ENCODE measurements at places on chromosomes 1 and 21. TPM values are rescaled to one million over a fixed set of nuclear protein-coding genes. Genes with fewer than 3 reads are reported as not detected.

The SELL gene
- 1,603 TPM for polyA plus RNA-seq

The USP48 gene
- 42.4 TPM for polyA plus RNA-seq

The ACKR1 gene
- not detected for polyA plus RNA-seq

The IRF6 gene
- not detected for polyA plus RNA-seq

The LCE1B gene
- polyA plus RNA-seq, result not detected

The ADAMTS1 gene
- not detected for polyA plus RNA-seq

The PLEKHN1 gene
- polyA plus RNA-seq, result 0.50 TPM

The UBL4B gene
- polyA plus RNA-seq, result not detected

The GPR153 gene
- polyA plus RNA-seq, result not detected

The OR10J1 gene
- not detected for polyA plus RNA-seq

The OR2T33 gene
- polyA plus RNA-seq, result not detected

The ARMH1 gene
- 26.0 TPM for polyA plus RNA-seq

The CAPN8 gene
- polyA plus RNA-seq, result not detected

The MR1 gene
- 31.5 TPM for polyA plus RNA-seq

The TNFRSF9 gene
- 0.56 TPM for polyA plus RNA-seq

The USH2A gene
- not detected for polyA plus RNA-seq

The BRDT gene
- not detected for polyA plus RNA-seq

The GJA5 gene
- not detected for polyA plus RNA-seq

All from CD4-positive, alpha-beta memory T cell (primary cell).